ENCODE measurements at places on chromosomes 5 and 9.

DNA sequence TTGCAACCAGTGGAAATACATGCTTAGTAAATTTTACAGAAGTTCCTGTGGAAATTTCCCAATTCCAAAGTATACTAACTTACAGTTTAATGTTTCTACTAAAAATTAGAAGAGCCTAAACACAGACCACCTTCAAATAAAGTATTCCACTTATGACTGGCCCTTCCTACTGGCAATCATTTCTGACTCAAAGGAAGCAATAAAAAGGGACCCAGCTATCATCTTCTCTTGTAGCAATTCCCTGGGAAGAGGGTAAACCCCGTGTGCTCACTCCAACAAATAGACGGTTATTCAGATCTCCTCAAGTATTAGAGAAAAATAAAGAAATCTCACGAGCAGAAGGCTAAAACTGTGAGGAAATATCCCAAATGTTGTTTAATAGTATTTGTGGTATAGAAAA, 43.3 kb downstream of the GOLPH3 start:
- no peak for DNase-seq

DNA sequence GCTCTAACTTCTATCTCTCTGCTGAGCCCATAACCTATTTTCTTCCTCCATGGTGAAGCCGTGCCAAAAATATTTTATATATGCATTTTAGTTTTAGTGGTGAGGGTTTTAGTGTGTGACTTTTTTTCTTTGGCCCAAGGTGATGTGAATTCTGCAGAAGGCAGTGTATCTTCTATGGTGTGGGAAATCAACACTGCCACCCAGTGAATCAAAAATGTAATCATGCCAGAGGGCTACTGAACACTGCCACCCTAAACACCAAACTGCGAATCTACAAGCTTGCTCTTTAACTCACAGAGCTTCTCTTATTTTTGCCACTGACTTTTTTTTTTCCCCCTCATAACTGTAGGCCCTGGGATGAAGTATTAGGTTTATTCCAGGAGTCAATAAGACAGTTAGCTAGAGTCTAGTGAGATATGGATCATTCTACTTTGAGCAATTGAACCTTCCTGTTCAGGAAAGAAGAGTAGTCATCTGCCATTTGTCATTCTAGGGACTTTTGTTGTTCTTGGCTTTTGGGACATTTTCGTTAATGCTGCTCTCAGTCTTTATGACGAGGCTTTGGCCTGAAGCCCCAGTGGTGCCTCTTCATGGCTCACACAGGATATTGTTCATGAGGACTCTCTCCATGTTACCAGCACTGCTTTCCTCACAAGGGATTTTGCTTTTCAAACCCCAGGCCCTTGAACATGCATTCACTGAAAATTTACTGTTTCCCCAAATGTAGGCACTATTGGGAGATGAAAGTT, 53.1 kb downstream of the C7 start:
- no peak for DNase-seq

- DNase-seq = no peak
Observed at GRCh38 chr5:51495672-51496071, 112.4 kb downstream of the ISL1 start.

GRCh38 chr5:157271740-157272271, 5.9 kb downstream of the CYFIP2 start:
- no peak for DNase-seq

DNA sequence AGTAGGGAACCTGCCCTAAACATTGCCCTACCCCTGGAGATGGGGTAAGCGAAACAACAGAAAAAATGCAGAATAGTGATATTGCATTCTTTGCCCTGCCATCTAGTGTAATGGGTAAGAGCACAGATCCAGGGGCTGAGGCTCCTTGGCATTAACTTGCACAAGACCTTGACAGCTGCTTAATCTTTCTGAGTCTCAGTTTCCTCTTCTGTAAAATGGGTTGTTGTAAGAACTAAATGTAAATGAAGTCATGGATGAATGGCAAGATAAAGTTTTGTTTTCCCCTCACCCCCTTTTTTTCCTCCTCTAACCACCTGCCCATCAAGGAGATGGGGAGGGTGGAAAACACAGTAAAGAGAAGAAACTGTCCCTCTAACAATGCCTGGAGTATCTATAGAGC, 47.7 kb upstream of the ZNF366 start:
- no peak for DNase-seq

DNA sequence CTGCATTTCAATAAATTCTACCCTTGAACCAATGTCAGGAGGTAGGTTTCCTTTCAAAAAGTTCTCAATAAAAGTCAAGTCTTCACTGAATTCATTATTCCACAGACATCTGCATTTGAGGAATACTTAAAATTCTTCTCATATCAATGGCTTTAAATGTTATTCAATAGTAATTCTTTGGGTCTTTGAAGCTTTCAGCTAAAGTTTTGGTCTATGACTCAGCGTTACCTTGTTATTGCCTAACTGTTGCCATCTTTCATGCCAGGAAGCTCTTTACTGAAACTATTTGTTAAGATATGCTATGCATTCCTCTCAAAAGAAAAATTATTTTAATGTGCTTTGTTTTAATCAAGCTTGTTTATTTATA, 170.5 kb downstream of the NNT start:
- DNase-seq = no peak

- no peak for DNase-seq
Observed at GRCh38 chr9:133874060-133874657, 118.0 kb downstream of the VAV2 start.

GRCh38 chr5:122694884-122695283, 80.0 kb upstream of the SNX2 start:
- no peak for DNase-seq

DNA sequence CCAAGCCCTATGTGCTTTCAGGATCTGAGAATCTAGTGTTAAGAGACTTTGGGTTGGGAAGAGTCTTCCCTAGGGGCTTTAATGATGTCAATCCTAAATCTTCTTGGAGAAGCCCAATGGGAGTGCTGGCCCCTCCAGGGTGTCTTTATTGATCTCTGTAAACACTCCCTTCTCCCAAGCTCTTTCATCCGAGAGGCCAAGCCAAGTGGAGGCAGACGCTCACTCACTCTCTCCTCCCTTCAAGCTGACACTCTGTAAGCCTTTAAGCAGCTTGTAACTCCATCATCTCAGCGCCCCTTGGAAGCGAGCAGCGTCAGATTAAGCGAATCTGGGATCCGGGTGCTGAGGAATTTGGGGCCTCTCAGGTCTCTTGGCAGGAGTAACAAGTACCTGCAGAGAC, 37.7 kb downstream of the SPARC start:
- DNase-seq = no peak

DNA sequence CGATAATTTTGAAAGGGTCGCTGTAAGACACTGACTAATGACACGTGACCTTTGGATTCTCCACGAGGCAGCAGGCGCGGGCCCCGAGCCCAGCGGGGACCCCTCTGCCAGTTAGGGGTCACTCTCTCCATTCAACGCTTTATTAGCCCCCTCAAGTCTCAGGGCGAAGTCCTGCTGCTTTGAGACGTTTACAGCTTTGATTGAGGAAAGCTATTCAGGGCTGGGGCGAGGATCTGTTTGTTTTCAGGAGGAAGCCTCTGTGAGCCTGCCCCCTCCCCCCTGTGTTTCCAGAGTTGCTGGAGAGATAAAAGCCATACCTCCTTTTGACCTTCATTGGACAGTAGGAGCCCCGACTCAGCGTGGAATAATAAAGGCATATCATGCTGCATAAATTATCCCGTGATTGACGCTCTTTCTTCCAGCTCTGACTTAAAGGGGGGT, 31.4 kb upstream of the MSX2 start:
- DNase-seq = no peak
